ENCODE measurements at places on chromosomes 16 and 17.
A peak's percentile ranks its signal among the peaks of the same experiment; 100 is the strongest.

DNA sequence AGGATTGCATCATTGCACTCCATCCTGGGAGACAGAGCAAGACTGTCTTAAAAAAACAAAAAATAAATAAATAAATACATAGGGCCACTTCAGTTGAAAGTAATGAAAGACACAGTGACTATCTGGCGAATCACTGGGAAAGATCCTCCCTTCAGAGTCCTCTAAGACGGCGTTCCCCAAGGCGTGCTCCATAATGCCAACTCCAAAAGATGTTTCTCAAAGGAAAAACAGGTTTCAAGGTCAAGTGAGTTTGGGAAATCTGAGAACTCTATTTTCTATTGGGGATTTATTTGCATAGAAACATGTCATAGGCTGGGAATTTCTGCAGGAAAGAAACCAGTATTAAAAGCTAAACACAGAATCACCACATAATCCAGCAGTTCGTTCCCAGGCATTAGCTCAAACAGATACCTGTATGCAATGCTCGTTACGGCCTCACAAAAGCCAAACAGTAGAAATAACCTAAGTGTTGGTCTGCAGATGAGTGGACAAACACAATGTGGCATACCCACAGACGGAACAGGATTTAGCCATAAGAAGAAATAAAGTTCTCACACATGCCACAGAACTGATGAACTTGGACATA lies 7.9 kb downstream of the KLHDC4 start:
- DNase-seq, result no peak

GRCh38 chr16:75264999-75265910 lies 13.8 kb upstream of the BCAR1 start:
- no peak for DNase-seq

GRCh38 chr17:49676276-49676868 lies 1.5 kb downstream of the SPOP start:
- DNase-seq, result no peak

GRCh38 chr17:13939222-13939621 lies 130.1 kb upstream of the COX10 start:
- no peak for DNase-seq

DNA sequence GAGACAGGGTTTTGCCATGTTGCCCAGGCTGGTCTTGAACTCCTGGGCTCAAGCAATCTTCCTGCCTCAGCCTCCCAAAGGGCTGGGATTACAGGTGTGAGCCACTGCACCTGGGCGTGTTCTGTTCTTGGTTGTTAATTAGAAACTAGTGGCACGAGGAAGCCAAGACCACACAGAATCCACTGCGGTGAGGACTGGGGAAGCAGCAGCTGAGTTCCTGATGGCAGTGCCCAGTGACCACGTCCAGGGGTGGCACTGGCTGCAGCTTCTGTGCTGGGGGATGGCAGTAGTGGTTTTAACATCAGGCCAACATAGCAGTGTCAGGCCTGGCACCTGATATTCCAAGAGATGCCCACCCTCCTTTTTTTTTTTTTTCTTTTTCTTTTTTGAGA lies 39.7 kb upstream of the NDRG4 start:
- DNase-seq, result no peak

DNA sequence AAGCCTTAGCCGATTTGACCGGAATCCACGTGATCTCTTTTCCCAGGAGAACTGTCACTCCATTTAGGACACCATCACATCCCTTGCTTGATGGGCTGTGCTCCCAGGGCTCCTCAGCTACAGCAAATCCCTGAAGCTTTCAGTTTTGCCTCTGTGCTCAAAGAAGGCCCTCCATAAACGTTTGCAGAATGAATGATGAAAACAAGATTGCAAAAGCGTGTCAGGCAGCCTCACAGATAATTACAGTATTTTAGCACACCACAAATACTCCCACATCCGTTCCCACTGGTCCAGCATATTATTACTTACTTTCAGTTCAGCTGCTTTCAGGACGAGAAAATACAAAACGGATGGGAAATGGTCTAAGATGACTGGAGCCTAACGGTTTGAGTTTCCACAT lies 84.6 kb downstream of the USP31 start:
- DNase-seq, result no peak

GRCh38 chr16:50547340-50548124 lies 664 bp upstream of the NKD1 start:
- no peak for DNase-seq

GRCh38 chr16:86806838-86807351 lies 228.5 kb downstream of the FOXL1 start:
- DNase-seq, result no peak

DNA sequence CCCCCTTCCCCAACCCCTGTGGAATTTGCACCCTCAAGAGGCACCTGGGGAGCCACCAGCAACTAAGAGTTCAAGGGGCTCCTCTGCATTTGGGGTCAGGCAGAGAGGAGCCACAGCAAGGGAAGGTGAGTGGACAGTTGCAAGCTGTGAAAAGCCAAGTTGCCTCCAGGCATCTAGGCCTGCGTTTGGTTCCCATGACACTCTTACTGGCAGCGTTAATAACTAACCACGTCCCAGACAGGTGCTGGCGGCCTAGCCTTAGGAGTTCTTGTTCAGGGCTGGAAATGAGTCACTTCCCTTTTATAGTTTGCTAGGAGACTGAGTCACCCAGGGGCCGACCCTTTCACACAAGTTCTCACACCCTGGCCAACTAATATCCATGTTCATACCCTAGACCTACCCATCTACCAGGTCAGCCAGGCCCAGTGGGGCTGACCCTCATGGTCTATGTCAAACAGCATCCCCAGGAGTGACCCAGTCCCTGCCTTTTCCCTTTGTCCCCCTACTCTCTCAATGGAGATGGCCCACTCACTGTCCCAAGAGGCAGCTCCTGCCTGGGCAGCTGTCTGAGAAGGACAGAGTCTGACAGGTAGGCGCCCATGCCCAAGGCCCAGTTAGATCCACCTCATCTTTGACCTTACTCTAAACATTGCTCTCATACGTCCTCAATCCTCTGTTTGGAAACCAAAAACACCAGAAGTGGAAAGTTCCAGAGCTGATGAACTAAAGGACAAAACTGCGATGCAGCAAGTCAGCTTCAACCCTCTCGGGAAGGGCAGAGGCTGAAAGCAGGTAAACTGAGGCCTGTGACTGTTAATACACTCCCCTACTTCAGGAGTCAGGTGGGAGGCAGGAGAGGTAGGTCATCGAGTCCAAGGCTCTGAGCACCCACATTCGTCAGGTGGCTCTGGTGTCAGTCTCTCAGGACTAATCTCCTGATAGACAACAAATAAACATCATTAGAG lies 300.6 kb downstream of the SOX9 start:
- DNase-seq, result no peak

DNA sequence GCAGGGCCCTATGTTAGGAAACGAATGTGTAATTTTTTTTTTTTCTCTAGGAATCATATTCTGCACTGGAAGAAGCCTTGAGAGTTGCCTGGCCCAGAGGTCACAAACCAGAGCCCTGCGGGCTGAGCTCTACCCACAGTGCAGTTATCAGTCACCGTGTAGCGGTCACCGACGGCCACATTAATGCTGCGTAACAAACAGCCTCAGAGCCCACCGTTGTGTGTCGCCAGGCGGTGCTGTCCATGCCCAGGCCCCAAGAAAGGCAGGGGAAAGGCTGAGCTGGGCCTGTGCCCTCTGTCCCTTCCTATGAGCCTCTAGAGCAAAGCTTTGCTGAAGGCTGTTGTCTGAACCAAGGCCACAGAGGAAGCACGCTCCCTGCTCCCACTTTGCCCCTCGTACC lies 4.5 kb upstream of the LMF1 start:
- no peak for DNase-seq

GRCh38 chr16:82108100-82108499 lies 61.9 kb downstream of the MPHOSPH6 start:
- DNase-seq, result no peak

GRCh38 chr16:54136276-54136625 lies 150.3 kb downstream of the IRX3 start:
- no peak for DNase-seq

DNA sequence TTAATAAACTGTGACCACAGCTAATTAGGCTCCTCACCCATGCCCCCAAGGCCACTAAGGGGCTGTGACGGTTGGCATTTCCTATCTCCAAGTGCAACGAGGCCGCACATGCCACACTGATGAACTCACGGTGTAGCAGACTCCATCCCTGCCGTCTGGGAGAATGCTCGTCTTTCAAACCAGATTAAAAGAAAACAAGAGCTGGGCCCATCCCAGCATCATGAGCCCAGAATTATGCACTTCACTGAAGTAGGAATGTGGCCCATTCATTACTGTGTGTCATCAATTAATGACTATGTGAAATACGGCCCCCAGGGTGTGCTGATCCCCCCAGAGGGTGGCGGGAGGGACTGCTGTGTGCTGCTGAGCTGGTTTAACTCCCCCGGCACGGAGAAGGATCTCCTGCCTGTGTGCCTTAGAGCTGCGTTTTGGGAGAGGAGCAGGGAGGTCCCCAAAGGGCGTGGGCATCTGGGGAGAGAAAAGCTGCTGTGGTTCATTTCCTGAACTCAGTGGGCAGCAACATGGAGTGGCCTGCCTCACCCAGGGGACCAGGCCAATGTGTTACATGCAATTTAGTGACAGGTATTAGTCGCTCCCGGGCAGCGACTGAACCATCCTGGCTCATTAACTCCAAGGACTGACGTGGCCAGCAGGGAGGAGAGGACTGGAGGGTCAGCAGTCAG lies 194.5 kb downstream of the FOXL1 start:
- no peak for DNase-seq

GRCh38 chr17:59381716-59382570 lies 50.5 kb downstream of the YPEL2 start:
- peak; percentile 95 for DNase-seq

DNA sequence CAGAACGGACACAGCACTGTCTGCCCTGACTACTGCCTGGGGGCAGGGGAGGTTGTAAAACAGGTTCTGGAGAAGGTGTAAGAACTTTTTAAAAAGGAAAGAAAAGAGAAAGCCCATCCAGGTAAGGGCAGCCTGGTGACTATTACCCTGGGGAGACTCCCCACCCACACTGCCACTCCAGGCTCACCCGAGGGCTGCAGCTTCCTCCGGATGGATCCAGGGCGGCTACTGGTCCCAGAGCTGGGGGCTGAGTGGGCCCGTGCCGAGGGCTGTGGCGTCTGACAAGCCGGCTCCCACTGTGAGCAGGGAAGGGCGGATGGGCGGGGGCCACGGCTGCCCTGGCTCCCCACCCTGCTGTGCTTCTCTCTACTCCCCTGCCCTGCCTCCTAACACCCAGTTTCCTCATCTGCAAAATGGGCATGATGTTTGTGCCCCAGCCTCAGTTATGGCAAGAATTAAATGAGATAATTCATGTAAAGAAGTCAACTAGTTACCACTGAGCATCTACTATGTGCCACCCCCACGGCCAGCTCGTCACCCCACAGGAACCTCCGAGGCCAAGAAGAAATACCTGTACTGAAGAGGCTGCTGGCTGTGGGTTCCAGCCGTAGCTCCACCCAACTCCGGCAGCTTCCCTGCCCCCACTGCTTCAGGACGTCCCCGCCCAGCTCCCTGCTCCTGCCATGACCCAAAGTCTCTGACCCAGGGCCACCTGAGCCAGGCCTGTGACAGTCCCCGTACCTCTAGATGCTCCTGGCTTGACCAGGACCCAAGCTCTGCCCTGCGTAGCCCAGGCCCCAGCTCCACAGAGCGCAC lies 24.2 kb downstream of the KATNB1 start:
- no peak for DNase-seq

DNA sequence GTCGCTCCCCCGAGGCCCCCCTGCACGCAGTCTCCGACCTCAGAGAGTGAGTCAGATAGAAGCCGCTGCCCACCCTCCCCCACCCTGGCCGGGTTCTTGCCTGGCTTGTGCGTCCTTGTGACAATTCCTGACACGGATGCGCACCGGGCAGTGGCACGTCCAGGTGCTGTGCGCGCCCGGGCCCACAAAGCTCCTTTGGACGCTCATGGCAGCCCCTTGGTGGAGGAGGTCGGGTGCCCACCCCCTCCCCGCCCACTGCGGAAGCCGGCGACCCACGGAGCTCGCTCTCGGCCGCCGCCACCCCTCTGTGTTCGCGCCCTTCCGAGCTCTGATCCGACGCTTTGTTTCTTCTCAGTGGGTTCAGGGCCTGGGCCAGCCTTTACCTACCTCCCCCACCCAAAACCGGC lies 662 bp upstream of the TUBB3 start:
- DNase-seq, result peak; percentile 51

- DNase-seq, result no peak
These were observed 761.6 kb upstream of the RBFOX1 start for GRCh38 chr16:6571044-6571443.

- peak; percentile 6 for DNase-seq
These were observed 31.5 kb downstream of the QPRT start for GRCh38 chr16:29710227-29711219.

DNA sequence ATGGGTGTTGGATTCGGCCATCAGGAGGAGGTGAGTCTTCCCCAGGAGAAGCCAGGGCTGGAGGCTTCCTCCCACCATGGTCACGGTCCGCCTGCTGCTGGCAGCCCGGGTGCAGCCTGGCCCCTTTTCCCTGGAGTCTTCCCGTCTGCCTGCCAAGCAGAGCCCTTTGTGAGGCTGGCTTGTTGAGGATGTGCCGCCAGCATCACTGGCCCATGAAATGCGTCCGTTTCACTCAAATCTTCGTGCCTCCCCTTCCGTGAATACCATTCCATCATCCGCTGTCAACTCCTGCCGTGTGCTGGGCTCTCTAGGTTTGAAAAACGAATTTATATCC lies 9.6 kb downstream of the VPS4A start:
- no peak for DNase-seq

GRCh38 chr17:73308017-73308823 lies 3.6 kb downstream of the CDC42EP4 start:
- no peak for DNase-seq

DNA sequence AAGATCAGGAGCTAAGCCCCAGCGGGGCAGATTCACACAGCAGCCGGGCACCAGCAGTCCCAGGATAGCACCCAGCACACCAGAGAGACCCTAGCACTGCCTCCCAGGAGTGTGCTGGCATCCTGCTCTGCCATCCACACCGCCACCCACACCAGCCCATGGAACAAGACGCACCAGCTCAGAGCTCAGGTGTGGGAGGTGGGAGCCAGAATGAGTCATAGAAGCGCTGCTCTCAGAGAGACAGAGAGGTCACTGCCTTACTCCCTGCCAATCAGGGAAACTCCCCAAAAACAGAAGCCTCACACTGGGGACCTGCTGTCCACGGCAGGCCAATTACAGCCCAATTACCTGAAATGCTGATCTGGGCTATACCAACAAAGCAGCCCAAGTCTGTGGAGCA lies 64.9 kb downstream of the CDYL2 start:
- DNase-seq, result no peak

DNA sequence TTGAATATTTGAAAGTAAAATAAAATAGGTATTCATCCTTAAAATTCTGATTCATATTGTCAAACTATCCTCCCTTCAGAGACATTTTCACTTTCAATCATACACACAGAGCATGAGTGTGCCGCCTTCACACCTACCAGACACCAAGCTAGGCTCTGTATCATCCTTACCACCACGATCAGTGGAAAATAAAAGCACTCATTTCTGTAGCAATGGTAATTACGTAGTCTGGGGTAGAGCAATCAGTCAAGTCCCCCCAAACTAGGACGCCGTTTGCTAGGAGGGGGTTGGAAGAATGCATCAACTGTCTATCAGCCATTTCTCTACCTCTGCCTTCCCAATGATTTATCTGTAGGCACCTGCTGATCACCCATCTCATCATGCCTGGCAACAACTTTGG lies 84.6 kb upstream of the GRIN2A start:
- DNase-seq, result no peak

All from DMS153 (cell line).